IMR-90 (cell line): ENCODE measurements at places on chromosomes 4 and X. TPM values are rescaled to one million over a fixed set of nuclear protein-coding genes. Genes with fewer than 3 reads are reported as not detected.

GDPD2 gene
- total RNA-seq: not detected in 2 replicates

DNA sequence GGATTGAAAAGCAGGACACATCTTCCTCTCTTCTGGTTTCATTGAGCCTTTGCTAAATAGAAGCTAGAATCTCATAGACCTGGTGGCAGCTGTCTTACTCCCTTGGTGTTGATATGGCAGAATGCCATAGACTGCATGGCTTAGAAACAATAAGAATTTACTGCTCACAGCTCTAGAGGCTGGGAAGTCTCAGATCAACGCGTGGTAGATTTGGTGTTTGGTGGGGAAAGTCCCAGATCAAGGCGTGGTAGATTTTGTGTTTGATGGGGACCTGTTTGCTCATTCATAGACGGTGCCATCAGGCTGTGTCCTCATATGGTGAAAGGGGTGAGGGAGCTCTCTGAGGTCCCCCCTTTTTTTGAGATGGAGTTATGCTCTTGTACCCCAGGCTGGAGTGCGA, 57.6 kb upstream of the PPP2R3B start:
- no peak for DNase-seq

TMEM154 gene
- total RNA-seq: 0.18 and 0.28 TPM in 2 replicates

RNF175 gene
- not detected in 2 replicates for total RNA-seq

LINC00632 gene
- total RNA-seq: 6.4 and 7.2 TPM in 2 replicates

DNA sequence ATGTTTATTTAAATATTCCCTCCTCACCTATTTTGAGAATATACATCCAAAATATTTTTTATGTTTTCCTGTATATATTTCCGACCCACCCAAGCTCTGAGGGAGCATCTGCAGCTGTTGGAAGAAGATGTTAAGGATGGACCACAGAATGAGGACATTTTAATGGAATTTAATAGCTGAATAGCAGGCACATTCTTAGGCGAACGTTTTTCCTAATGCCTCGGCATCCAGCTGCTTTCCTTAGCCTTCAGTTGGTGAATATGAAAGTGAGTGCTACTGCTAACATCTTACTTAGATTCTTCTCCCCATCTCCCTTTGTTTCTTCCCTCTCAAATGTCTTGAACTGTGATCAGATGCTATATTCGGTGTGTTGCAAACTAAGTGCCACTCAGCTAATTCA, 158.0 kb upstream of the CTSO start:
- no peak for DNase-seq

DNA sequence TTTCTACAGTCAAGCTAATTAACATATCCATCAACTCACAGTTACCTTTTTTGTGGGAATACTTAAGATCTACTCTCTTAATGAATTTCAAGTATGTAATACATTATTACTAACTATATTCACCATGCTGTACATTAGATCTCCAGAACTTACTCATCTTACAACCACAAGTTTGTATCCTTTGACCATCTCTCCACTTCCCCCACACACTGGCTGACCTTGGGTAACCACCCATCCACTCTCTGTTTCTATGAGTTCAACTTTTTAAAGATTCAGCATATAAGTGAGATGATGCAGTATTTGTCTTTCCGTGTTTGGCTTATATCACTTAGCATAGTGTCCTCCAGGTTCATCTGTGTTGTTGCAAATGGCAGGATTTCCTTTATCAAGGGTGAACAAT, 30.5 kb upstream of the MAGED1 start:
- no peak for DNase-seq

DNA sequence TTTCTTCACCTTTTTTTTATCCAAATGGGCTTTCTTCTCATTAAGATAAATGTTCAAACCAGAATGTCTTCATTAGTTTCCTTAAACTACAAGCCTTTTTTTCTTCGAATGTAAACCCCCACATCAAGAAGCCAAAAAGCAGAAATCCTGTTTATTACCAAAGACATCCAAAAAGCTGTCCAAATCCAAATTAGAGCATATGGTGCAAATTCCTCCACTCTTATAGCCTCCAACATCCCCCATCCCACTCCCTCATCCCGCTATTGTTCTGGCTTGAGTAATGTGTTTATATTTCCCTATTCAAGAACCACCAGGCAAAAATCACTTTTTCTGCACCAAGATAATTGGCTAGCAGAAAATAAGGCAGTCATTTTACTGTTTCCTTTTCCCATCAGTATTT, 315.1 kb upstream of the ADGRL3 start:
- DNase-seq: no peak

RHOXF2B gene
- total RNA-seq: not detected in 2 replicates

GAB3 gene
- total RNA-seq: 1.9 and 2.2 TPM in 2 replicates

XG gene
- under 0.01 TPM in 1 of 2 replicates, not detected in the other for total RNA-seq

- DNase-seq: no peak
These were observed 22.0 kb downstream of the AFAP1 start for GRCh38 chr4:7917669-7918068.

- no peak for DNase-seq
These were observed 32.3 kb downstream of the FAT1 start for GRCh38 chr4:186691396-186691795.

DNA sequence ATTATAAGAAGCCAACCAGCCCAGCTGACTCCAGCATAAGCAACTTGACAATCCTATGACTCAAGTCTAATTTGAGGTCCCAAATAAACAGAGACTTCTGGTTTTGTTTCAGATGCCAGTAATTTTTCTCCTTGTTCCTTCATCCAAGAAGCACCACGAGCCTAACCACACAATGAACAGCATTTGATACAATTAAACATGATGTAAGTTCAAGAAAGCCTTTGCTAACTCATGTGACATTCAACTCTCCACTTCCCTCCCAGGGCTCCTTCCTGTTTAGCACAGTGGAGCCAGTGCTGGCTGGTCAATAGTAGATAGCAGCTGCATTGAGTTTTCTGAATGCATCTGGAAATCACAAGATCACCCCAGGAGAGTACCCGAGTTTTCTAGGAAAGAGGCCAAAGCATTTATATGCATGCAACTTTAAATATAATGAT, 206.3 kb downstream of the ARHGAP24 start:
- DNase-seq: peak; percentile 49

DNA sequence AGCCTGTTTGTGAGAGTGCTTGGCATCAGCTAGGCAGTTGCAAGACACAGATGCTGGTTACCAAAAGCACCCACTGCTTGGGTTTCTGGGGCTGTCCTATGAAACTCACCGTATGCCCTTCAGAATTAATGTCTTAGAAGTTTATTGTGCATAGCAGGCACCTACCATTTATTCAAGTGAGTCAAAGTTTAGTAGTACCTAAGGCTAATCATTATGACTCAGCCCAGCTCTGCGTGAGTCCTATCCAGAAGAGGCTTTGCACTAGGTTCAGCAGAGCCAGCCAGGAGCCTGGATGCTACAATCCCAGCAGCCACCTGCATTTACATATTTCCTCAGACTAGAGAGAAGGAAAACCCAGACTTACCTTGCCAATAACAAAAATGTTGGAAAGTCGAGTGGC, 4.2 kb downstream of the RPS4X start:
- peak; percentile 76 for DNase-seq

DNA sequence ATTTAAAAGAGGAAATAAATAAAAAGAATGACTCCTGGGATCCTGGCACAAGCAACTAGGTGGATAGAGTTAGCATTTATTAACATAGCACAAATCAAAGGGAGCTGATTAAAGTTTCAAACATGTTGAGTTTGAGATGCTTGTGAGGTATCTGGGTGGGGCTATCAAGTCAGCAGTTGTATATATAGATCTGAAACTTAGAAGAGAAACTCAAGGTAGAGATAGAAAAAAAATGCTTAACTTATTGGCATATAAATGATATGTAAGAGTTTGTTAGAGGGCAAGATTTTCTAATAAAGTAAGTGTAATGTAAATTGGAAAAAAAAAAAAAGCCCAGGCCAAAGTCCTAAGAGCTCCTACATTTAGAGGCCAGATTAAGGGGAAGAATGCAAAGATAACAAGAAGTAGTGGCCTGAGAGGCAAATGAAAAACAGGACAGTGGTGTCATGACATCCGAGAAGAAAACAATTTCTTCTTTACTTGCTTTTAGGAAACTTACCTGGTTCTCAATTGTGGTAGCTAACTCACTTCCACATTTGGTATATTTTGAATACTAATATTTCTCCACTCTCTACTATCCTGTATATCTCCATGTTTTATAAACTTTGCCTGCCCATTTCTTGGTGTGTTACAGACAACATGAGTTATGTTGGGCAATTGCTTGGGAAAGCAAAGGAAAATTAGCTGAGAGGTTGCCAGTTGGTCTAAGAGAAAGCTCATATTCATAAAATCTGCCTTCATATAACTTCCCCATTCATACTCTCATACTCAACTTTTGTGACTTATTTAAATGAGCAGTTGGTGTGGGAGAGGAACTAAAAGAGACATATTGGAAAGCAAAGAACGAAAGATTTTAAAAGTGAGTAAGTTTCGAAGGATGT, 169.2 kb downstream of the PARM1 start:
- no peak for DNase-seq

XIAP gene
- 17.4 and 30.0 TPM in 2 replicates for total RNA-seq

GRCh38 chrX:43582540-43582913, 73.6 kb upstream of the MAOA start:
- DNase-seq: no peak

DNA sequence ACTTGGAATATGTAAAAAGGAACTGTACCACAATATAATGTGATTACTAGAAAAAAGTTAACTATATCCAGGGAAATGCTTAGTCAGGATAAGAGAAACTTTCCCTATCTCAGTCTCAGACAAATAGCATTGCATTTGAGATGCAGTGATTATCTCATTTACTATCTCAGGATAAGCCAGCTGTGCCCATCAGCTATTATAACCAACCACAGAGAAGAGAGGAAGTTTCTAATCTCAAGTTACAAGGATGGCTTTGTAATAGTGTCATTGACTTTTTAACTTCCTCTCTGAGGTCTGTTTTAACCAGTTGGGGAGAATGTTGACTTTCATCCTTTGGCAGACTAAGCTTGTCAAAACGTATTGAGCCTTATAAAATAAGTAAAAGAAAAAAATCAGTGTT, 56.5 kb downstream of the SNX25 start:
- DNase-seq: peak; percentile 82

DNA sequence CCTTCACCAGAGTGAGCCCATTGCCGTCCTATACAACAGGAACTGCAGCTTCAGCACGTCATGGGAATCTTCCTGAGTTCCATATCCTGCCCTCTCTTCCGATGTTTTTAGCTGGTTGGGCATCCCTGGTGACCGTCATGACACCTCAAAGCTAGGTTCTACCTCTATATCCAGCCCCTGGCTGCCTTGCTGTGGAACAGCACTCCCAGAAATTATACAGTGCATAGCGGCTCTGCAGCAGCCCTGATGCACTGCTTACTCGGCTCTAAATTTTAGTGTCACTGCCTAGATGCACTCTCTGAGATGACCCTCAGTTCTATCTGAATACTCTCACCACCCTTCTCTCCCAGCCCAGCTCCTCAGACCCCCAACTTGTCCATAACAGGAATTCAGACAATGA, 44.3 kb downstream of the ARHGEF38 start:
- DNase-seq: no peak

- DNase-seq: no peak
These were observed 1.2 kb upstream of the DNAJB14 start for GRCh38 chr4:99947608-99948007.

- no peak for DNase-seq
These were observed 249.1 kb downstream of the GBA3 start for GRCh38 chr4:22941688-22942375.

- DNase-seq: no peak
These were observed 277.8 kb downstream of the TENM3 start for GRCh38 chr4:182521011-182521410.

DNA sequence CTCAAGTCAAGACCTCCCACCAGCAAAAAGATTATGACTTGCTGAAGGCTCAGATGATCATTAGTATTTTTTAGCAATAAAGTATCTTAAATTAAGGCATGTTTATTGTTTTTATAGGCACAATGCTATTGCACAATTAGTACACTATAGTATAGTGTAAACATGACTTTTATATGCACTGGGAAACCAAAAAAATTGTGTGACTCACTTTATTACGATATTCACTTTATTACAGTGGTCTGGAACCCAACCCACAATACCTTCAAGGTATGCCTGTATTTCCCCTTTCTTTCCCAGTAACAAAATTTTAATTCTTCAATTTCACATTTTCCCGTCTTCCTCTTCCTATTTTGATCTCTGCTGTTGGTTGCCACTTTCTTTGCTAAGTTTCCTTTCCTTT, 37.7 kb downstream of the ZCCHC12 start:
- DNase-seq: no peak

DNA sequence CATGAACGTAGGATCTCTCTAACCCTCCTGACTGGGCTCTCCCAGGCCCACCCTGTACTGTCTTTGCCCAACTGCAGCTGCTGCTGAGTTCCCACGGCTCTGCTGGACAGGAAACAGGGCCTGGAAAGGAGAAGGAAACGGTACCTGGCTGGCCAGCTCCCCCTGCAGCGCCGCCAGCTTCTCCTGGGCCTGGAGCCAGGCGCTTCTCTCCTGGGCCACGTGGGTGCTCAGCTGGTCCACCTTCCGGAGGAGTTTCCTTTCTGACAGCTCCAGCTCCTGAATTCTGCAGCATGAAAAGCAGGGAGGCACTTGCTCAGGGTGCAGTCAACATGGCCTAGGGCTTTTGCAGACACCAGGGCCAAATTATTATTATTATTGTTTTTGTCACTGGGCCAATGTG, 6.5 kb downstream of the C4orf50 start:
- DNase-seq: no peak

DNA sequence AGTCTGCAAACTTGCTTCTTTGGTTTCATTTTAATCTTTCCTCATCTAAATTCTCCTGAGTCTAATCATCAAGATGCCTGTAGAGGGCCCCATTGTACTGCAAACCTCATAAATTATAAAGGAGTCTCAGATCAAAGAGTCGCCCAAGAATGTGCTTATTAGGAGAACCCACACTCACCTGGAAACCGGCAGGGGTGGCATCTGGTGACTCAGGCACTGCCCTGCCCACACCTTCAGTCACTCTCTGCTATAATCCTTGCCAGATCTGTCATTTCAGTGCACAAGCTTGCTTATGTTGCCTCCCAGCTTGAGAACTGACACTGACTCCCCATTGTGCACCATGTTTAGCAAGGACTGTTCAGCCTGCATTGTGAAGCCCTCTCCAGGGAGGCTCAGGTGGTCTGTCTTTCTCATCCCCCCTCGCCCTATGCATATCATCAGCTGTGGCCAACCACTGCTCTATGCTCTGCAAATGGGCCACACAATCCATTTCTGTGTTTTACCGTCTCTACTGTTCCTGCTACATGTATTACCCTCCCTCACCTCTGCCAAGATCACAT, 12.4 kb downstream of the EPGN start:
- peak; percentile 55 for DNase-seq

- no peak for DNase-seq
These were observed 342.9 kb downstream of the CFAP299 start for GRCh38 chr4:80678413-80678812.

DNA sequence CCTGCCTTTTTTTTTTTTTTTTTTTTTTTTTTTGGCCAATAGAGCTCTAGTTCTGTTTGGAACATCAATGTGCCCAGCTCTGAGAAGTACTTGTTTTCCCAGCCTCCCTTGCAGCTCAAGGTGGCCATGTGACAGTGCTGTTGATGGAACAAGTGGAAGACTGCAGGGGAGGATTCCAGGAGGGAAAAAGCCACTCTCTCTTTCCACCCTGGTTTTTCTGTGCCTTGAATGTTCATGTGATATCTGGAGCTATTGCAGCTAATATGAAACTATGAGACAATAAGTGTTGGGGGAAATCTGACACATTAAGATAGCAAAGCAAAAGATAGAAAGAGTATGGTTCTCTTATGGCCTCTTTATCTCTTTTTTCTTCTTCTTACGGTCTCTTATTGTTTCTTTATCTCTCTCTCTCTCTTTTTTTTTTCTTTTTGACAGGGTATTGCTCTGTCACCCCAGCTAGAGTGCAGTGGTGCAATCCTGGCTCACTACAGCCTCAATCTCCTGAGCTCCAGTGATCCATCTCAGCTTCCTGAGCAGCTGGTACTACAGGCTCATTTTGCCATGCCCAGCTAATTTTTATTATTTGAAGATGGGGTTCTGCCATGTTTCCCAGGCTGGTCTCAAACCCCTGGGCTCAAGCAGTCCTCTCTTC, 192.0 kb upstream of the LNX1 start:
- DNase-seq: no peak
